ENCODE measurements at places on chromosomes 7 and 10. TPM values are rescaled to one million over a fixed set of nuclear protein-coding genes. Genes with fewer than 3 reads are reported as not detected.

- no peak for DNase-seq
Observed at GRCh38 chr10:64659311-64659710, 1138.1 kb downstream of the REEP3 start.

DNA sequence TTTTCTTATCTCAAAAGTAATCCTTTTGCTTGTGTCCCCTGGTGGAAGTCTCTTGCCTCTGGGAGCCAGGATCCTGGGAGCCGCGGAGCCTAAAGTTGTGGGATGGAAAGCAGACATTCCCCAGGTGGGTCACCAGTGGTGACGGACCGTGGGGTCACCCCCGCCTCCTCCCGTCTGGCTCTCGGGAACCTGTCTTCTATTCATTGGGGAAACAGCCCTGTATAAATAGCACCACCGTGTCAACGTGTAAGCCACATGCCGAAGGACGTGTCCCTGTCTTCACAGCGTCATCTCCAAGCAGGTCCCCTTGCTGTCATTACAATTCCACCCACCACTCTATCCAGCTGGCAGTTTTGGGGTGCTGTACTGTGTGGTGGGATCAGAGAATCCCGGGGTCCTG, 87.5 kb downstream of the ELFN1 start:
- no peak for DNase-seq

DNA sequence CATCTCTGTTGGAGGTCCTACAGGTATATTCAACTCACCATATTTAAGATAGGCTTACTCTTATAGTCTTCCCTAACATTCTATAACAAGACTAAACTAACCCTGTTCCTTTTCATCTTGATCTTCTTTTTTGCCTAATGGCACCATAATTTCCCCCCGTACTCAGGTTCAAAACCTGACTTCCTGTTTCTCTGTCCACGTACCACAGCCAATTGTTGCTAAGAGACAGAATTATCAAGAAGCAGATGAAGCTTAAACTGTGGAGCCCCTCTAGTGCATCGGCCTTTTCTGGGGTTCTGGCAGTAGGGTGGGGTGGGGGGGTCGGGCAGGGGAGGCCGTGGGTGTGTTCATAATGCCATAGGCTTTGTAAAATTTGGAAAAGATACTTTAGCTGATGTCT, 109.2 kb downstream of the EVX1 start:
- no peak for DNase-seq

NUTM2A gene
- 1.0 TPM for total RNA-seq

DOCK1 gene
- total RNA-seq, result 82.6 TPM
